Foreskin melanocyte (primary cell): ENCODE measurements at places on chromosomes 1 and 21.

DNA sequence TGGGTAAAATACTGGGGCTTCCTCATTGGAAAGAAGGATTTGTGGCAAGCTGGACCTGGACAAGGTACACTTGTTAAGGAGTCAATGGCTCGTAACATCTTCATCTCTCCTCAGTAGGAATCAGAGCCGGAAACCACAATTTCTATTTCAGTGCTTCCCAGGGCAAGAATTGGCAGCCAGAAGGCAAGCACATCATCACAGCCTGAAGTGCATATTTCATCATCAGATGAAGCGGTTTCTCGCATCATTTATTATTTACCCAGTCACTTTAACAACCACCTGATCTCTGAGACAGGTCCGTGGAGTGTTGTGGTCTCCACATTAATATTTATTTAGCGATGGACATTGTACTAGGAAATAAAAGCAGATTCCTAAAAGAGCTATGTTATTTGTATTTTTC, 55.0 kb downstream of the KCNJ15 start:
- no peak for DNase-seq

- no peak for DNase-seq
Measured at GRCh38 chr1:205319081-205320018, 2.2 kb downstream of the NUAK2 start.

- no peak for DNase-seq
Measured at GRCh38 chr1:40710581-40711315, 19.2 kb downstream of the NFYC start.

DNA sequence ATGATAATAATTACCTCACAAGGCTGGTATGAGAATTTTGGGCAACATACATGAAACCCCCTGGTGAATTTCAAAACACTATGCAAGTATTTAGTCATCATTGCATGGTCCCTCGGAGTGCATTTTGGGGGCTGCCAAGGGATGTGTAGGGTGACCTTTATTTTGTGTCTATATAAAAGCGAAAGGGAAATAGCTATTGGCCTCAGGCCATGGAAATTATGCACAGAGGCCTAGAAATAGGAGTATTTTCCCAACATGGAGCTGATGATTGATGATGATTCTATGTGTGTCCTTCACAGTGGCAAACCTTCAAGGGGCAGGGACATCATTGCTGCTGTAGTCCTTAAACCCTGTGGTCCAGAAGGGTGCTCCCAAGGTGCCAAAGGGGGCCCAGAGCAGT, 265.5 kb downstream of the ST6GALNAC3 start:
- DNase-seq = no peak

GRCh38 chr1:56473582-56474270, 105.6 kb downstream of the PLPP3 start:
- no peak for DNase-seq

- no peak for DNase-seq
Measured at GRCh38 chr1:191261111-191261510, 783.4 kb upstream of the BRINP3 start.
